ENCODE measurements at places on chromosomes 3 and 15.

DNA sequence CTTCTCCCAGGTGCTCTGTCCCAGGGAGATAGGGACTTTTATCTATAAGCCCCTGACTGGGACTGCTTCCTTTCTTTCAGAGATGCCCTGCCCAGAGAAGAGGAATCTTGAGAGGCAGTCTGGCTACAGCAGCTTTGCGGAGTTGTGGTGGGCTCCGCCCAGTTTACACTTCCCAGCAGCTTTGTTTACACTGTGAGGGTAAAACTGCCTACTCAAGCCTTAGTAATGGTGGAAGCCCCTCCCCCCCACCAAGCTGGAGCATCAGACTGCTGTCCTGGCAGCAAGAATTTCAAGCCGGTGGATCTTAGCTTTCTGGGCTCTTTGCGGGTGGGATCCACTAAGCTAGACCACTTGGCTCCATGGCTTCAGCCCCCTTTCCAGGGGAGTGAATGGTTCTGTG is 253.8 kb upstream of the ARL6 start:
- no peaks in the 10 kb centered on the region for H3K4me1 ChIP-seq
- no peaks in the 10 kb centered on the region for H3K27me3 ChIP-seq
- H3K36me3 ChIP-seq: no peaks in the 10 kb centered on the region
- no peak for DNase-seq
- H3K27ac ChIP-seq: no peak overlapping the region

DNA sequence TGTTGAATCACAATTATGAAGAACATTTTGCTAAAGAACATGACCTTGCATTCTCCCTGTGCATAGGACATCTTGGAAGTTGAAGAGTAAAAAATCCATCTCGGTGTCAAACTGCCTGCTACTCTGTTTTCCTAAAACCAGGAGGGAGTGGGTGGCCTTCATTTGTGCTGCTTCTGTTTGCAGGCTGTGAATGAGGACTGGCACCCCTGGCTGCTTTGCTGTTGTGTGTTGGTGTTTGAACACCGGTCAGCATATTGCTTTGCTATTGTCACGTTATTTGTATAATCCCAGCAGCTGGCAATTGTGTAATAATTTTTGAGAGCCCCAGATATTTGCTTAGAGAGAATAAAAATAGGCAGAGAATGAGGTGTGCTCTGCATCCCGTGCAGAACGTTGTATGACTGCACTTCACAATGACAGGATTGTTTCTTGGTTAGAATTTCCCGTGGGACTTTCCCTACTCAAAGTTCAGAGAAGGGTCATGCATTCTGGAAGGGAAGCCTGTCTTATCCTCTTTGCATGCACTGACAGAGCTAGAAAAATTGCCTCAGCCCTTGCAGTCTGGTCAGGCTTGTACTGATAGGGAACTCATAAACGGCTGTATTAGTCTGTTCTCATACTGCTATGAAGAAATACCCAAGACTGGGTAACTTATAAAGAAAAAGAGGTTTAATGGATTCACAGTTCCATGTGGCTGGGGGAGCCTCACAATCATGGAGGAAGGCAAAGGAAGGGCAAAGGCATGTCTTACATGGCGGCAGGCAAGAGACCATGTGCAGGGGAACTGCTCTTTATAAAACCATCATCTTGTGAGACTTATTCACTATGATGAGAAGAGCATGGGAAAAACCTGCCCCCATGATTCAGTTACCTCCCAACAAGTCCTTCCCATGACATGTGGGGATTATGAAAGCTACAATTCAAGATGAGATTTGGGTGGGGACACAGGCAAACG is 16.3 kb downstream of the SV2B start:
- H3K4me3 ChIP-seq: no peak overlapping the region
- no peaks in the 10 kb centered on the region for H3K27me3 ChIP-seq
- H3K27ac ChIP-seq: no peak overlapping the region
- DNase-seq: no peak
- no peaks in the 10 kb centered on the region for H3K4me1 ChIP-seq
- no peaks in the 10 kb centered on the region for H3K36me3 ChIP-seq

- peaks cover 5% of the 10 kb centered on the region for H3K4me1 ChIP-seq
- no peaks in the 10 kb centered on the region for H3K36me3 ChIP-seq
- DNase-seq: no peak
- H3K27me3 ChIP-seq: peaks cover 5% of the 10 kb centered on the region
- no peak within 1 kb of the TSS for H3K27ac ChIP-seq
Observed at GRCh38 chr3:31981206-31982181, at the start of the genes OSBPL10 and ZNF860. OSBPL10 (minus strand) TSS chr3:31981262; CDS start chr3:31981179, 83 bp downstream. ZNF860 (plus strand) TSS chr3:31981750; CDS start chr3:31989080, 7,330 bp downstream.

DNA sequence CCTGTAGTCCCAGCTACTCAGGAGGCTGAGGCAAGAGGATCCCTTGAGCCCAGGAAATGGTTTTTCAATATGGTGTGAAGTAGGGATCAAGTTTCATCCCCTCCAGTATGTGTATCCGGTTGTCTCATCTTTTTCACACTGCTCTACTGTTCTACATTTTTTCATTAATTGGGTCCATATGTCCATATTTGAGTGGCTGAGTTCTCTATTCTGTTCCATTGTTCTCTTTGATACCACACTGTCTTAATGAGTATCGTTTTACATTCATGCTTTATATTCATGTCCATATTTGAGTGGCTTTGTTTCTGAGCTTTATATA is 81.6 kb upstream of the LRRFIP2 start:
- H3K4me1 ChIP-seq: peaks cover 15% of the 10 kb centered on the region
- H3K27me3 ChIP-seq: no peaks in the 10 kb centered on the region
- peaks cover 5% of the 10 kb centered on the region for H3K36me3 ChIP-seq
- no peak overlapping the region for H3K27ac ChIP-seq
- H3K4me3 ChIP-seq: no peak overlapping the region

GRCh38 chr3:140273542-140274195 is 338.7 kb downstream of the CLSTN2 start:
- H3K27ac ChIP-seq: no peak overlapping the region
- no peak for DNase-seq
- no peaks in the 10 kb centered on the region for H3K36me3 ChIP-seq

- no peaks in the 10 kb centered on the region for H3K36me3 ChIP-seq
- DNase-seq: no peak
- no peak overlapping the region for H3K27ac ChIP-seq
- no peak overlapping the region for H3K4me3 ChIP-seq
- no peaks in the 10 kb centered on the region for H3K4me1 ChIP-seq
Observed at GRCh38 chr3:42411429-42411828, 1.0 kb upstream of the LYZL4 start.
